ENCODE measurements at places on chromosomes 12 and 14.

DNA sequence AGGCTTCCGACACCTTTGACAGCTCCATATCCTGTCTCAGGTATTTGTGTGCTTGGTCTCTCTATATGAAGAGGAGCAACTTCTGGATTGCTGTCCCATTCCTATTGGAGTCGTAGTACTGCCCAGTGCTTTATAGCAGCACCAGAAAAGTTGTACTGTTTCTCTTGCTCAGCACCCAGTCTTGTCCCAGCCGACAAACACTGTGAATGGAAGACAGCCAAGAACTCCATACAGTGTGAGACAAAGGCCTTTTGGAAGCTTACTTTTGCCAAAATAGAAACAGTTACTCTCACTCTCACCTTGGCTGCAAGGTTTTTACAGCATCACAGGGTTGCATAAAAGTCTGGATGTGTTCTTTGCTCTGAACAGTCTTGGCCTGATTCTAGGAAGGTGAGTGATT, 105.3 kb downstream of the TGFB3 start:
- no peak overlapping the region for H3K27ac ChIP-seq
- no peak overlapping the region for H3K4me3 ChIP-seq
- H3K4me1 ChIP-seq: no peaks in the 10 kb centered on the region
- H3K27me3 ChIP-seq: no peaks in the 10 kb centered on the region

- no peak for DNase-seq
- H3K27ac ChIP-seq: no peak overlapping the region
- H3K36me3 ChIP-seq: no peaks in the 10 kb centered on the region
- H3K27me3 ChIP-seq: no peaks in the 10 kb centered on the region
Observed at GRCh38 chr12:85609778-85610177, 226.4 kb downstream of the RASSF9 start.

DNA sequence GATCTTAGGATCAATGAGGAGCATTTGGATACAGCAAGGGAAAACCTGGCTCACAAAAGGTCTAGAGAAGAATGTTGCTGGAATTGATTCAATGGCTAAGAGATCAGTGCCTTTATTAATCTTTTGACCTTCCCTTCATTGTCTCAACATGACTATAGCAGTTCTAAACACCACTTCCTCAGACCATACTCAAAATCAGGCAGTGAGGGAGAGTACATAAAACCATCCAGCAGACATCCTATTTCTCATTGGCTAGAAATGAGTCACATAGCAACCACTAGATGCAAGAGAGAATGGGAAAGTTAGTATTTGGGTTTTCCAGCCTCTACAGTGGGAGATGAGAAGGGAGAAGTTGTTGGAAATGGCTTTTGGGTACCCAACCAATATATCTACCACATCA, 151.4 kb upstream of the NUDT4 start:
- no peak overlapping the region for H3K4me3 ChIP-seq
- no peaks in the 10 kb centered on the region for H3K36me3 ChIP-seq
- no peaks in the 10 kb centered on the region for H3K27me3 ChIP-seq
- H3K27ac ChIP-seq: no peak overlapping the region
- H3K4me1 ChIP-seq: no peaks in the 10 kb centered on the region
- no peak for DNase-seq

- H3K4me3 ChIP-seq: peak overlapping the region; percentile 98
- peaks cover 13% of the 10 kb centered on the region for H3K4me1 ChIP-seq
- H3K27ac ChIP-seq: peak overlapping the region; percentile 84
- DNase-seq: peak; percentile 69
- peaks cover 2% of the 10 kb centered on the region for H3K36me3 ChIP-seq
- no peaks in the 10 kb centered on the region for H3K27me3 ChIP-seq
Observed at GRCh38 chr12:98644433-98644711, 216 bp downstream of the IKBIP start.

- peaks cover 20% of the 10 kb centered on the region for H3K36me3 ChIP-seq
- no peak for DNase-seq
- H3K4me3 ChIP-seq: no peak overlapping the region
- H3K27me3 ChIP-seq: no peaks in the 10 kb centered on the region
- H3K27ac ChIP-seq: no peak overlapping the region
- H3K4me1 ChIP-seq: no peaks in the 10 kb centered on the region
Observed at GRCh38 chr12:101297661-101298060, 17.8 kb downstream of the UTP20 start.

All from endothelial cell (in vitro differentiated cells).